ENCODE measurements at places on chromosomes 1 and 21. TPM values are rescaled to one million over a fixed set of nuclear protein-coding genes. Genes with fewer than 3 reads are reported as not detected.

Gene HUNK
- total RNA-seq = 0.45 TPM

Gene AMY1A
- total RNA-seq = not detected

Gene OPTC
- total RNA-seq = not detected

Gene UBE2U
- total RNA-seq = not detected

Gene WDR64
- not detected for total RNA-seq

Gene ADAM30
- total RNA-seq = not detected

Gene DCST2
- total RNA-seq = not detected

All from fibroblast of the aortic adventitia (primary cell).